Heart left ventricle (tissue), 16 donors: ENCODE measurements at places on chromosomes 11 and 22. TPM values are rescaled to one million over a fixed set of nuclear protein-coding genes. Genes with fewer than 3 reads are reported as not detected.

GRCh38 chr11:4381901-4382300 is 11.6 kb downstream of the TRIM21 start:
- H3K36me3 ChIP-seq = peaks cover 8% of the 10 kb centered on the region
- no peak overlapping the region for H3K4me3 ChIP-seq
- H3K4me1 ChIP-seq = no peaks in the 10 kb centered on the region
- H3K27ac ChIP-seq = no peak overlapping the region
- DNase-seq = no peak
- H3K27me3 ChIP-seq = no peaks in the 10 kb centered on the region

- H3K4me3 ChIP-seq = no peak overlapping the region
- peak; percentile 79 for DNase-seq
- H3K36me3 ChIP-seq = peaks cover 48% of the 10 kb centered on the region
- no peaks in the 10 kb centered on the region for H3K27me3 ChIP-seq
Measured at GRCh38 chr22:39431821-39432251, 25.0 kb upstream of the MGAT3 start.

A4GALT gene
- 91.7 TPM for polyA plus RNA-seq

DNA sequence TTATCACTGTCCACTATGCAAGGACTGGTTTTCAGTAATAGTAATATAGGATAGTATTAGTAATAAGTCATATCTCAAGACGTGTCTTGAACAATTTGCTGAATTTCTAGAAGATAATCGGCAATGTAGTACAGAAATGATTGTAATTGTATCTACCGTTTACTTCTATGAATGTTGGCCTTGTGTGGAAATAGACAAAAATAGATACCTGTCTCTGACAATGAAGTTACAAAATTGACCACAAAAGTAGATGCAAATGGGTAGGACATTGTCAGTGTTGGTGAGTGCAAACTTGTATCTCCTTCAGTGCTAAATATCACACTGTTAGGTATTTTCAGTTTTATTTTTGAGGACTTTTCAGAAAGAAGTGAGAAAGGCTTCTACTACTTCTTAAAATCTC is 43.1 kb downstream of the SVIP start:
- DNase-seq = no peak
- no peaks in the 10 kb centered on the region for H3K27me3 ChIP-seq
- H3K4me1 ChIP-seq = no peaks in the 10 kb centered on the region
- no peaks in the 10 kb centered on the region for H3K36me3 ChIP-seq

DNA sequence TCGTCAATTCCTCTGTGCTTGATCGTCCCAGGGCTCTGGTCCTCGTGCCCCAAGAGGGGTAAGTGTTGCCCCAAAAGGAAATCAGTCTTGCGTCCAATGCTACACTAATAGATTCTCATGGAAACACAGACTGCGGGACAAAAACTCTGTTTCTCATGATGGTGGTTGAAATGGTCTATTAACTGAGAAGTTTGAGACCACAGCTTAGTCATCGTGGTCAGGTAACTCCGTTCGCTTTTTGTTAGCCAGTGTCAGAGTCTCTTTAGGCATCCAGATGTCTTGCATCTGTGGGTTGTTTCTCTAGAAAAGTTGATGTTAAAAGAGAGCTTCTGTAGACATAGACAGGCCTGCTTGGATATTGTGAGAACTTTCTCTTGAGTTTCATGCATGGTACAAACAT is 104.6 kb upstream of the SORL1-AS1 start:
- no peak for DNase-seq
- H3K4me3 ChIP-seq = no peak overlapping the region
- H3K4me1 ChIP-seq = no peaks in the 10 kb centered on the region
- no peaks in the 10 kb centered on the region for H3K27me3 ChIP-seq

ABCC8 gene
- polyA plus RNA-seq = 0.69 TPM

SLC25A45 gene
- polyA plus RNA-seq = 3.8 TPM
